ENCODE measurements at places on chromosomes 2 and 18.

- DNase-seq = no peak
Observed at GRCh38 chr2:5995832-5996231, 303.6 kb downstream of the SOX11 start.

GRCh38 chr18:33928231-33928630 is 296.5 kb downstream of the NOL4 start:
- DNase-seq = no peak

GRCh38 chr2:213016166-213016983 is 135.0 kb downstream of the IKZF2 start:
- no peak for DNase-seq

- DNase-seq = peak; percentile 66
Observed at GRCh38 chr2:19868701-19869580, 32.8 kb downstream of the TTC32 start.

DNA sequence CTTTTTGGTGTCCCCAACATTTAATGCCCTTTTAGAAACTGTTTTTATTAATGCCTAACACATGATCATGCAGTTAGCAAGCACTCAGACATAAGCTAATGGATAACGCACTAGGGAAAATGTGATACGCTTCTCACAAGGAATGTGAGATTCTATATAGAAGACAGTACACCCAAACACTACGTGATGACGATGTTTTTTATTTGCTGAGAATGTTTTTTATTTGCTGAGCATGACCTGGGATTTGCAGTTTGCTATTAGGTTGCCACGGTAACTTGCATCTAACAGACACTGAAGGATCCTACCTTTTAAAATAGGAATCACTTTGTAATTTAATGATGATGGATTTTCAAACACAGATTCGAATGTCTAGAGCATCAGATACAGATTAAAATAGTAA is 4.9 kb downstream of the SMC6 start:
- DNase-seq = no peak

DNA sequence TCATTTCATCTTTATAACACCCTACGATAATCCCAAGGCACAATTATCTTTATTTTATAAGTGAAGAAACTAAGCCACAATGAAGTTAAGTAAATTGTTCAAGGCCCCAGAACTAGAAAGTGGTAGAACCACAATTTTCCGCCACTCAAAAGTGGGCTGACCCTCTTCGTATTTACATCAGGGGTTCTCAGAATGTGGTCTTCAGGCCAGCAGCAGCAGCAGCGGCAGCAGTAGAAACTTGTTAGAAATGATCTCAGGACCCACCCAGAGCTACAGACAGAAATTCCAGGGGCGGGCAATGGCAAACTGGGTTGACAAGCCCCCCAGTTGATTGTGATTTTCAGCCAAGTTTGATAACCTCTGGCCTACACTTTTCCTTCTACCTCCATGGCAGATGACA is 62.8 kb downstream of the LBH start:
- DNase-seq = no peak

DNA sequence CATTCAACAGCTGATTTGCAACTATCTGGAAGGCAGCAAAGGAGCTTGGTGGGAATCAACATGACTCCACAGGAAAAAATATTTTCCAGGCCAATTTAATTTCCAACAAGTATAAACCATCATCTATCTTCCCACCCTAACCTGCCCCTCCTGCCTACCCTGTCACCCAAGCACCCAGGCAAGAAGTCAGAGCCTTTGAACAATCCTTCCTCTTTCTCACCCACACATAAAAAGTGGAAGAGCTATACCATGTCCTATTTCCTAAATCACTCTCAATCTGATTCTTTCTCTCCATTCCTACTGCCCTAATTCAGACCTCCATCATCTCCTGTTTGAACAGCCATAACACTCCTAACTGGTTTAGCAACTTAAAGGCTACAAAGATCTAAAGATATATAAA is 12.7 kb downstream of the SPIRE1 start:
- no peak for DNase-seq

DNA sequence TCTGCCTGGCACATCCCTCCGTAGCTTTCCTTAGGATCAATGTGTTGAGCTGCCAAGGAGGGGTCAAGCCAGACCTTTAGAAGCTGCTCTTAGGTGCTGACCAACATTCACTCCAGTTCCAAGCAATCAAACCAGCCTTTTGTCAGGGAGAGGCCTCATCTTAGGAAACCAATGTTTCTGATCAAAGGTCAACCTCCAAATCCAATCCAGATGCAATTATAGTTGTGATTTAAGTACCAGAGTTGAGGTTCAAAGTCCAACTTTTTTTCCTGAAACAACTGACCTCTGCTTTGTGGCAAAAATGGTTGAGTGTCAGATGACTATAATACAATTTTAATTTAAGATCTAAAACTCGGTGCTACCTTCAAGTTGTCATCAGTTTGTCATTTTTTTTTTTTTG is 303.4 kb downstream of the ALK start:
- DNase-seq = no peak

GRCh38 chr2:176056406-176056805 is 27.4 kb downstream of the EVX2 start:
- no peak for DNase-seq

DNA sequence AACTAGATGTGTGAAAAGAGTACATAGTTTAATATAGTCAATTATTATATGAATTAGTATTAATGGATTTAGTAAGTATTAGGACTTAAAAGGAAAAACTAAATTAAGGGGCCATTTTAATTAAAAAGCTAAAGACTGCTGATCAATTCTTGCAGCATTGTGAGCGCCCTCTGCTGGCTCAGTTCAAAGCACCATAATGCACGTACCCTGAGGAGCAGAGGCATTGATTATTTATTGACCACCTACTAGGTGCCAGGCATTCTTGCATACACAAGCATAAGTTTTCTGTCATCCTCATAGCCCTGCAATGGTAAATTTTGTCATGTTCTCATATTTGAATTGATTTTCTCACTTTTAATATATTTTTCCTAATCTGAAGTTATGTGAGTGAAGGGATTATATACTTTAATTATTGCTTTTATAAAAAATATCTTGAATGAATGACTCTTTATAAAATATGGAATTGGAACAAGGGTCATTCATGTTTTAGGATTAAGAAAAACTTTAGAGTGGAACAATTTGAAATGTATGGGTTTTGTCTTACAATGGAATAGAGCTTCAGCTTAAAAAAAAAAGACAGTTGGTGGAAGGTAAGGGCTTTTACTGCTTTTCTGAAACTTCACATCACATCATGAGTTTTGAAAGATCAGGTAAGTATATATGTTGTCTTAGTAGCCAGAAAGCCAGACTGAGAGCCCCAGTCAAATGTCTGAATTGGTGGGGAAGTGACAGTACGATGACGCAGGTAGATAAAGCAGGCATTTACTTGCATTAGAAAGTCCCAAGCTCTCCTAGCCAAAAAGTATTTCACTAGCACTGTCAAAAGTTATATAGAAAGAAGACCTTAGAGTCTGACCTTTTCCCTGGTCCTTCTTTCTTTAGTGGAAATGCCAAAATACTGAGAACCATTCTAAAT is 9.7 kb downstream of the ITGA4 start:
- DNase-seq = peak; percentile 75

DNA sequence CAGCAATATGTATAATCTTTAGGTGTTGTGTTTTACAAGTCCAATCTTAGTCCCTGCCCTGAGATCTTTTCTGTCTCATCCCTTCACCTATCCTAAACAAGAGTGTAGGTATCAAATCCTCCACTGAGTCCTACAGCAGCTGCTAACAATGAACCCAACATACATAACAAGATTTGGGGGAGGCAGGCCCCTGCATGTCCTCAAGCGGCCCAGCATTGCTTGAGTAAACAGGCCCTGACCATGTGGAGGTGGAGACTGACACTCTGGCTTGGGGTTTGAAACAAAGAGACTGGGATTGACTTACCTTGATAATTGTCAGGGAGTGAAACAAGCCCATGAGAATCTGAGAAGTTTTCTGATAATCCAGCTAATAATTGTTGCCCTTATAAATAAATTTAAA is 213.4 kb downstream of the STK39 start:
- no peak for DNase-seq
